ENCODE measurements at places on chromosomes 4 and X.
A peak's percentile ranks its signal among the peaks of the same experiment; 100 is the strongest.

DNA sequence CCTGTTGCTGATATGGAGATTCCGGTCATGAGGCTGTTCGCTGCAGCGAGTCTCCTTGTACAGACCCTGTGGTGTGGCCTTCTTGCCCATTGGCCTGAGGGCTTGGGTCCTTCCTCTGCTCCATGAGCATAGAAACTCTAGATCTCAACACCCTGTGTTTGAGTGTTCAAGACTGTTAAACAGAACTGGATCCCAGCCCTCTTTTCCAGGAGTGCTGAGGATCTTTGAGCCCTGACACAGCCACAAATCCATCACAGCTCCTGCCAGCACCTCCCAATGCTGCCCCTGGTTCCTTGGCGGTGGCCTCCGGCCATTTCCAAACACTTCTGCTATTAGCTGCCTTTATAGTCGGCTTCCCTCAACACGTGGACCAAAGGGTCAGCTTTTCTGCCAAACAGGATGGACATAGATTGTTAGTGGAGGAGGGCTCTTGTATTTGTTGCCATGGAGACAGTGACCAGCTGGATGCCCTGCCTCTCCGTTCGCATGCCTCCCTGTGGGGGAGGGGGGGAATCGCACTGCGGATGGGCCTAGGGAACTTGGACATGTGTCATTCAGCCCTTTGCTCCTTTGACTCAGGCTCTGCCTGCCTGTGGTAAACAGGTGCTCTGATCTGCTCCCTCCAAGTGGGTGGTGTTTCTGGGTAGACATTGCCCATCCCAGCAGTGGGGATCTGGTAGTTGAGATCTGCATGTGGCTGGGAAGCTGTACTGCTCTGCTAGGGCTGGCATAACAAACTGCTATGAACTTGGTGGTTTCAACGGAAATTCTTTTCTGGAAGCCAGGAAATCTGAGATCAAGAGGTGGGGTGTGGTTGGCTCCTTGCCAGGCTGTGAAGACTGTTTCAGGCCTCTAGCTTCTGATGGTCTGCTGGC lies 6.9 kb upstream of the WDR1 start:
- no peaks in the 10 kb centered on the region for H3K27me3 ChIP-seq
- H3K4me3 ChIP-seq: no peak overlapping the region
- H3K36me3 ChIP-seq: no peaks in the 10 kb centered on the region
- no peak overlapping the region for H3K27ac ChIP-seq
- H3K4me1 ChIP-seq: peaks cover 51% of the 10 kb centered on the region
- DNase-seq: peak; percentile 72

DNA sequence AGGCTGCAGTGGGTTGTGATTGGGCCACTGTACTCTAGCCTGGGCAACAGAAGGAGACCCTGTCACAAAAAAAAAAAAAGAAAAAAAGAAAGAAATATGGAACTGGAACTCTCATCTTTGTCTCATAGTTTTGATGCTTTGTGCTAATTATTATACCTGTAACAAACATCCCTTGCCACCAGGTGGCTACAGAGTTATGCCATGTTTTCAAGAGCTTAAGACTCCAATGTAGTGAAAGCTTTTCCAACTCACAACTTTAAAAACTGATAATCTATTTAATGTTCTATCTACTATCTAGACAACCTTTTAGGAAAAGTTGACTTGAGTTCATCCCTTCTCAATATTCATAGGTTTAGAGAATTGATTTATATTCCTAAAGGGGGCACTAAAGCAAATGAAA lies 42.4 kb downstream of the HTR2C start:
- no peaks in the 10 kb centered on the region for H3K4me1 ChIP-seq
- H3K4me3 ChIP-seq: no peak overlapping the region
- no peaks in the 10 kb centered on the region for H3K36me3 ChIP-seq
- H3K27ac ChIP-seq: no peak overlapping the region
- no peaks in the 10 kb centered on the region for H3K27me3 ChIP-seq

DNA sequence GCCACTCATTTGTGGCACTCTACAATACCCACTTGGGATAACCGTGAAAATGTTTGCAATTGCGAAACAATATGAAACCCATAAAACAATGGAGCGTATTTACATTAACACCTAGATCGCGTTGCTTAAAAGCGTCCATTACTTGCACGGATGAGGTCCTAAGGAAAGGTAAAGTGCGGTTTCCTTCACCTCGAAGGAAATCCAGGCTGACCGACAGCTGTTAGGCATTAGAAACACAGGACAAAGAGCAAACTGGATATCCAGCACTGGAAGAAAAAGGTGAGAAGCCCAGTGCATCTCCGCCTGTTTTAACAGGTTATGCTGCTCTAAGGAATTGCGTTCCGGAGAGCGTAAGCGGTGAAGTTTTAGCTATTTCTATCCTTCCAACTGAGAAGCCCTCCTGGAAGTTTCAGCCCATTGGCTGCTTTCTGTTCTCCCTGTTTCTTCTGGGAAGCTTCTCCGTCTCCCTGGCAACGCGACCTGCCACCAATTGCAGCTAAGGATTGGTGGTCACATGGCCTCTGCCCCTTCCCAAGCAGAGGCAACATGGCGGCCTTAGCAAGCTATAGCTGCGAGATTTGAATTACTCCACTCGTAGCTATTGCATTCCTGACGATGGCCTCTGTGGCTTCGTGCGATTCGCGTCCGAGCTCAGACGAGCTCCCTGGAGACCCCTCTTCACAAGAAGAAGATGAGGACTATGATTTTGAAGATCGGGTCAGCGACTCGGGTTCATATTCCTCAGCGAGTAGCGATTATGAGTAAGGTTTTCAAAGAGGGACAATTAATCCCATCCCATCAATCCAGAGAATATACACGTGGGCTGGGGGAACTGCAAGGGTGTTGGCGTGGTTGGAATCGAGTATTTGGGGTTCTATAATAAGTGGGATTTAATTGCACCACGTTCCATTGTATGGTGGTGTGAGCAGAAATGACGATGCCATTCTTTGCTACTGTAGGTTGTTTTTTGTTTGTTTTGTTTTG lies at the start of gene INTU:
Gene INTU, plus strand, starts transcription at position 538 of the 984 bp plus-strand sequence. Its CDS starts 78 bp downstream, at position 616.
- DNase-seq: peak; percentile 91
- peak within 1 kb of the TSS; percentile 86 for H3K4me3 ChIP-seq
- H3K36me3 ChIP-seq: no peaks in the 10 kb centered on the region

DNA sequence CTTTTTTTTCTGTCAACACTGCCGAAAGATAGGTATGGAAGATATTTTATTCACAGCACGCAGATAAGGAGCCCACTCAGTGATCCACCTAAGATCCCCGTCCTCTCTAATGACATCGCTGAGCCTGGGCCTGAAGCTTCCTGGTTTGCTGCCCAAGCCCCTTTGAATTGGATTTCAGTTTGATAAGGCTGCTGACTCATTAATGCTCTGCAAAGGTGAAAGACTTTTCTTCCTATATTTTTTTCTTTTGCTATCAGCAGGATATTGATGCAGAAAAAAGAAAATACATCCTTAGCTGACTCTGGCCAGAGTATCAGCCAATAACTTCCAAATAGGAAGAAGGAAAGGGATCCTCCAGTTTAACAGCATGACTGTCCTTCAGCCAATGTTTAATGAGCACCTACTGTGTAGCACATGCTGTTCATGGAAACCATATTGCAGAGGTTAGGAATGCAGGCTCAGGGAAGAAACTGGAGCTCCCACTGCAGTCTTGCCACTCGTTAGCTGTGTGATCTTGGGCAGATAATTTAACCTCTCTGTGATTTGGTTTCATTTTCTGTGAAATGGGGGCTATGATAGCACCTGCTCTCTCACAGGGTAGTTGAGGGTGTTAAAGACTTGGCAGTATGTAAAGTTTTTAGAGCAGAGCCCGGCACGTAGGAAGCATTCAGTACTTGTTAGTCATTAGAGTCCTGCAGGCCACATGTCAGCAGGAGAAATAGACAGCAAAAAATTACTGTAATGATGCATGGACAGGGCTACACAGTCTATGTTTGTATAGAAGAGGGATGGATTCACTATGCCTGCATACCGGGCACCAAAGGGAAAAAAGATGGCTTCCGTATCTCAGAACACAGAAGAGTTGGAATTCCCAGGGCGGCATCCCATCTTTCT lies 39.3 kb downstream of the EVC start:
- DNase-seq: peak; percentile 2
- no peak overlapping the region for H3K4me3 ChIP-seq
- H3K4me1 ChIP-seq: no peaks in the 10 kb centered on the region
- H3K27me3 ChIP-seq: no peaks in the 10 kb centered on the region
- peaks cover 3% of the 10 kb centered on the region for H3K36me3 ChIP-seq

- no peaks in the 10 kb centered on the region for H3K27me3 ChIP-seq
- no peak overlapping the region for H3K27ac ChIP-seq
- no peaks in the 10 kb centered on the region for H3K4me1 ChIP-seq
- no peak for DNase-seq
- no peak overlapping the region for H3K4me3 ChIP-seq
- no peaks in the 10 kb centered on the region for H3K36me3 ChIP-seq
These were observed 248.9 kb upstream of the TTC29 start for GRCh38 chr4:147194604-147195003.

- H3K27ac ChIP-seq: no peak overlapping the region
- DNase-seq: no peak
- no peak overlapping the region for H3K4me3 ChIP-seq
- peaks cover 14% of the 10 kb centered on the region for H3K4me1 ChIP-seq
- no peaks in the 10 kb centered on the region for H3K27me3 ChIP-seq
These were observed 3.9 kb downstream of the MTHFD2L start for GRCh38 chr4:74161666-74162450.

DNA sequence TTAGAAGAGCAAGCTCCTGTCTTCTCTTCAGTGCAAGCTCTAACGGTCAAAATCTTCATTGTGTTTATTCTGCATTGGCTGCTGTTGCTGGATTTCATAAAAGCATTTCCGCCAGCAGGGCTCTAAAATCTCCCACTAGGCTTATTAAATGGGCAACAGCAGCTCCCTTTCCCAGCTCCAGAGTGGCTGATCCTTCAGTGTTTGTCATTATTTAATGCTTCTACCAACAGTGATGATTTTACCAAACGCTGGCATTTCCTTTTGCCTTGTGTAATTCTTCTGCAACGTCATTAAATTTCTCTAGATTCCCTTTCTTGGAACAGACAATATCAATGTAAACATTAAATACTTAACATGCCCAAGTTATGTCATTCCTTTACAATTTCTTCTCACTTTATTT lies 20.1 kb downstream of the SLC7A11 start:
- no peak overlapping the region for H3K27ac ChIP-seq
- DNase-seq: no peak
- H3K36me3 ChIP-seq: no peaks in the 10 kb centered on the region

DNA sequence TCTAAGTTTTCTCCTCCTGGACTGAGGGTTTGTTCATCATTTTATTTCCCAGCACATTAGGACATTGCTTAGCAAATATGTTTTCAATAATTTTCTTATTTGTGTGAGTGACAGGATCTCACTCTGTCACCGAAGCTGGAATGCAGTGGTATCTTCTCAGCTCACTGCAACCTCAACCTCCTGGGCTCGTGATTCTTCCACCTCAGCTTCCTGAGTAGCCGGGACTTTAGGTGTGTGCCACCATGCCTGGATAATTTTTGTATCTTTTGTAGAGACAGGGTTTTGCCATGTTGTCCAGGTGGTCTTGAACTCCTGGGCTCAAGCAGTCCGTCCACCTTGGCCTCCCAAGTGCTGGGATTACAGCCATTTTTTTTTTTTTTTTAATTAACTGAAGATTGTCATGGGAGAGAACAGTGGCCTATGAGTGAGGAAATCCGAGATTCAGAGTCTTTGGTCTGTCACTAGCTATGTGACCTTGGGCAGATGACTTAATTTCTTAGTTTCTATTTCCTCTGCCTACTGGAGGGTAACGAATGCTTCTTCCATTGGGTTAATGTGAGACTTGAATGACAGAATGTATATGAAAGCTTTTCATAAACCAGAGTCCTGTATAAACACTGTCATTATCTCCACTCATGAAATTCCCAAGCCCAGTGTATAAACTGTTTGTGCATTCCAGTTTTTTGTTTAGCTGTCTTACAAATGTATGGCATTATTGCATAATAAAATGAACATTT lies 23.9 kb downstream of the MOB1B start:
- peaks cover 3% of the 10 kb centered on the region for H3K36me3 ChIP-seq
- H3K4me1 ChIP-seq: peaks cover 29% of the 10 kb centered on the region
- no peak overlapping the region for H3K27ac ChIP-seq

GRCh38 chr4:113645771-113646441 lies 115.6 kb downstream of the CAMK2D start:
- DNase-seq: peak; percentile 22
- peaks cover 7% of the 10 kb centered on the region for H3K4me1 ChIP-seq
- no peaks in the 10 kb centered on the region for H3K27me3 ChIP-seq
- no peak overlapping the region for H3K4me3 ChIP-seq

GRCh38 chr4:183517781-183518180 lies 12.9 kb downstream of the ING2 start:
- H3K4me3 ChIP-seq: no peak overlapping the region
- H3K27ac ChIP-seq: no peak overlapping the region
- H3K27me3 ChIP-seq: no peaks in the 10 kb centered on the region

- no peak overlapping the region for H3K4me3 ChIP-seq
- no peaks in the 10 kb centered on the region for H3K4me1 ChIP-seq
- no peaks in the 10 kb centered on the region for H3K27me3 ChIP-seq
- DNase-seq: no peak
- H3K36me3 ChIP-seq: no peaks in the 10 kb centered on the region
- H3K27ac ChIP-seq: no peak overlapping the region
These were observed 96.6 kb downstream of the SH3KBP1 start for GRCh38 chrX:19790829-19791228.

DNA sequence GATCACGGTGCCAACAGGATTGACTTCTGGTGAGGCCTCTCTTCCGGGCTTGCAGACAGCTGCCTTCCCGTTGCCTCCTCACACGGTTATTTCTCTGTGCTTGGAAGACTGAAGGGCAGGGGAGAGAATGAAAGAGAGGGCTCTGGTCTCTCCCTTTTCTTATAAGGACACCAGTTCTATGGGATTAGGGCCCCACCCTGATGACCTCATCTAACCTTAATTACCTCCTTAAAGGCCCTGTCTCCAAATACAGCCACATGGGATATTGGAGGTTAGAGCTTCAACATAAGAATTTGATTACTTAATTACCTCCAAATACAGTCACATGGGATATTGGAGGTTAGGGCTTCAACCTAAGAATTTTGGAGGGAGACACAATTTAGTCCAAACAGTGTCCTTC lies 46.5 kb downstream of the EVC start:
- no peaks in the 10 kb centered on the region for H3K4me1 ChIP-seq
- DNase-seq: no peak
- H3K36me3 ChIP-seq: peaks cover 8% of the 10 kb centered on the region
- H3K27ac ChIP-seq: no peak overlapping the region
- H3K27me3 ChIP-seq: no peaks in the 10 kb centered on the region

DNA sequence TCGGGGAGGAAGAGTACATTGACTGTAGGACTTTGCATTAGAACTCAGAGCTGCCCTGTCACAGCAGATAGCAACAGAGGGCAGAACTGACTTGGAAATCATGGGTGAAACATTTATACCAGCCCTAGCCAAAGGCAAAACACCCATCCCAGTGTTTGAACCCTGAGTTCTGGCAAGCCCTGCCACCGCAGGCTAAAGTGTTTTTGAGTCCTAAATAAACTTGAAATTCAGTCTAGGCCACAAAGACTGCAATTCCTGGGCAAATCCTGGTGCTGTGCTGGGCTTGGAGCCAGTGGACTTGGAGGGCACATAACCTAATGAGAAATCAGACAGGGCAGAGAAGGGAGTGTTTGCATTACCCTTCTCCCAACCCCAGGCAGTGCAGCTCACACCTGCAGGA lies 1015.7 kb downstream of the FSTL5 start:
- no peak overlapping the region for H3K27ac ChIP-seq
- no peak for DNase-seq
- H3K4me3 ChIP-seq: no peak overlapping the region
- no peaks in the 10 kb centered on the region for H3K36me3 ChIP-seq
- H3K4me1 ChIP-seq: no peaks in the 10 kb centered on the region

GRCh38 chr4:106297245-106298035 lies 18.6 kb downstream of the TBCK start:
- H3K27ac ChIP-seq: no peak overlapping the region
- no peak for DNase-seq
- peaks cover 24% of the 10 kb centered on the region for H3K36me3 ChIP-seq
